ENCODE measurements at places on chromosomes 12 and 14.

DNA sequence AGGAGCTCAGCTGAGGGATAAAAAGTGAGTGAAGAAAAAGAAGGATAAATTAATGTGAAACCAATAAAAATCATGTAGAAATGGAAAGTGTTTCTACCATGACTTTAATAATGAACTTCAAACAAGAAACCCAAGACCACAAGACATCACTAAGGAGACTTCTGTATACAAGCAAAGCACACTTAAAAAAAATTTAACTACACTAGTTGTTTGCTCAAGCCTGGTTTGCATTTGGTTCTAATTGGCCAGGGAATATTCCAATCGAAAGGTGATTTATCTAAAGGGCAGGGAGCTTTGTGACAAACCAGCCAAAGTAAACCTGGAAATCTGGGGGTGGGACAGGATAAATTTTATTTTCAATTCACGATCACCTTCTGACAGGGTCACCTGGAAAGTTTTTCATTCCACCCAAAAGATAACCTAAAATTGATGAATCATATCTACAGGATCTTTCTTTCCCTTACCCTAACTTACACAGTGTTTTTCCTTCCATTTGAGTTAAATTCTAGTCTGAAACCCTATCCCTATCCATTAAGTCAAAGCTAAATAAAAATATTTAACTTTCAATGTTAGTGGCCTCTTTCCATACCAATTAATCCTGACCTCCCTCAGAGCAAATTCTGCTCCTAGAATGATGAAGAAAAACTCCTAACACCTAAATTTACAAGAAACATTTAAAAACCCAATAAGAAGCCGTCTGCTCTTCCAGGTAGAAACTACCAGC lies 2.6 kb downstream of the EGLN3 start:
- peak; percentile 23 for DNase-seq

GRCh38 chr14:31465111-31465510 lies 7.8 kb upstream of the DTD2 start:
- DNase-seq, result no peak

GRCh38 chr12:104469066-104469465 lies 12.3 kb downstream of the CHST11 start:
- DNase-seq, result no peak

DNA sequence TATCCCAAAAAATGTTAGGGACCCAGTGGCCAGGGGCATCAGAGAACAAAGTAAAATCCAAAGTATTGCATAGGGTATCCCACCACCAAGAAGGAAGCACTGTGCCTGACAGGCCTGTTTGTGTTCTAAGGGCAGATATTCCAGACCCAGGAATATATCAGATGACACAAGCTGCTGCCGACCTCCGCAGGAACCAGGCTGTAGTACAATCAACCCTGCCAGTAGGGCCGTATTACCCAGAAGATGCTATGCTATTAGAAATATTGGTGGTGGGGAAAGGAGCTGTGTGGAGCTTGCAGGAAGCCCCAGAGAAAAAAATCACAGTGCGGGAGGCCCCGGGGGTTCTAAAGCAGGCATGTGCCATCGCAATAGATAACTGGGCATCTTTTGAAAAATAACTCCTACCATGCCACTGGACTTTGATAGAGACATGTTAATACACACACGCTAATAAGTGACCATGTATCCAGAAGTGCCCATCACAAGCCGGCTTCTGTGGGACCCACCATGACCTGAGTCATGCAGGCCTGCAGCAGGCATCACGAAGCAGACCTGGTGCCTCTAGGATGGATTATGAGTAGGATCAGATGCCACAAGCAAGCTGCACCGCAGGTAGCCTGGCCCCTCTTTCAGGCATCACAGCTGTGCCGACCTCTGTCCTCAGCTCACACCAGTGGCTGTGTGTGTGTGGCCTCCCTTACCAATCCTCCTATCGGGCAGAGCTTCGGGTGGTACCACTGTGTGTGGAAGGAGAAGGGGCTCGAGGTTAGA lies 242.7 kb downstream of the BCL11B start:
- no peak for DNase-seq

DNA sequence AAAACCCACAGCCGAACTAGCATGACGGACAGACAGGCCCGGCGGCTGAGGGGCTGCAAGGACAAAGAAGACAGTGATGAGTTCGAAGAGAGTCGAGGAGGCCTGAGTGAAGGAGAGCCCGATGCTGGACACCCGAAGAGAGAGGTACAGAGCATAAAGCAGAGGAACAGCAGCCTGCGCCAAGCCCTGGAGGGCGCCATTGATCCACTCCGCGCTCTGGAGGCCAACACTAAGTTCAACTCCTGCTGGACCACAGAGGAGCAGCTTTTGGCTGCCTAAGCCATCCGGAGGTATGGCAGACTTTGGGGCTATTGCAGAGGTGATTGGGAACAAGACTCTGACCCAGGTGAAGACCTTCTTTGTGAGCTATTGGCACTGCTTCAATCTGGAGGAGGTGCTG lies 7.8 kb upstream of the PLXNC1 start:
- DNase-seq, result peak; percentile 11

DNA sequence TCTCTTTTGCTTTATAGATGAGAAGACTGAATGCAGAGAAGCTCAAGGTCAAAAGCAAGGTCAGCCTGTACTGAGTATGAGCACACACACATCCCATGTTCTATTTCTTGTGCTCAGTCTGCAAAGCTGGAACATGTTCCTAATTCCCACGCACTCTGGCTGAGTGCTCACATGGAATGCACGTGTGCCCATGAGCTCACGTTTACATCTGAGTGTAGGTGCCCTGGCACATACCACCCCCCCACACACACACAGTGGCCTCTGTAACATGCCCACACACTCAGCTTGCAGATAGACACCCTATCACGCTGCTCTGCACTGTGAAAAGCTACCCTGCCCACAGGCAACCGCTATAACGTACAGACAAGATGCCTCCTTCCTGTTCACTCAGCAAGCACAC lies 700.1 kb downstream of the MED13L start:
- no peak for DNase-seq

GRCh38 chr12:21265932-21266331 lies 68.8 kb downstream of the SLCO1A2 start:
- DNase-seq, result no peak

DNA sequence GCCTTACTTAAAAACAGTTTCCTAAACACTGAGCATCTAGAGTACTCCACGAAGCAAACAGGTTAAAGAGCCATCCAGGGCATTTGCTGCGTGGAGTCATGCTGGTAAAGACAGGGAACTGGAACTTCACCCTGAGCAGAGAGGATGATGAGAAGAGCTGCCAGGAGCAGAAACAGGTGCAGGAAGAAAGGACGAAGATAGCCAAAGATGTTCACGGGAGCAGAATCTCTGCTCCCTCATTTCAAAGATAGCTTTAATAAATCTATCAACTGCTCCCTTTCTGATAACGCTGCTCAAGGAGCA lies 280.8 kb upstream of the FKBP4 start:
- no peak for DNase-seq

DNA sequence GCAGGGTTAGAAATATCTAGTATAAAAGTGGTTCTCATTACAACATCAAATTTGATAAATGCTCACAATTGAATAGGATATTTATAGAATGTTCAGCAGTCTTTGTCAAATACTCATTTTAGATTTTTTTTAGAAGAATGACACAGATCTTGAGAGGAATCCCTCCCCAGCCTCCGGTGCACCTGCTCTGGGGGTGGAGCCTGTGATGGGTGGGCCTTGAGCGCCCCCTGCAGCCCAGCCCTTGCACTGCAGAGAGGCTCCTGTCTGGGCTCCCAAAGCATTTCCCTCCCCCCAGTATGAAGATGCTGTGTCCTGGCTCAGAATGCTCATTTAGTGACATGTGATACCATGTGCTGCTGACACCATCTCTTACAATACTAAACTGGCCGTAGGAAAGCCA lies 792.3 kb downstream of the TMEM121 start:
- no peak for DNase-seq

DNA sequence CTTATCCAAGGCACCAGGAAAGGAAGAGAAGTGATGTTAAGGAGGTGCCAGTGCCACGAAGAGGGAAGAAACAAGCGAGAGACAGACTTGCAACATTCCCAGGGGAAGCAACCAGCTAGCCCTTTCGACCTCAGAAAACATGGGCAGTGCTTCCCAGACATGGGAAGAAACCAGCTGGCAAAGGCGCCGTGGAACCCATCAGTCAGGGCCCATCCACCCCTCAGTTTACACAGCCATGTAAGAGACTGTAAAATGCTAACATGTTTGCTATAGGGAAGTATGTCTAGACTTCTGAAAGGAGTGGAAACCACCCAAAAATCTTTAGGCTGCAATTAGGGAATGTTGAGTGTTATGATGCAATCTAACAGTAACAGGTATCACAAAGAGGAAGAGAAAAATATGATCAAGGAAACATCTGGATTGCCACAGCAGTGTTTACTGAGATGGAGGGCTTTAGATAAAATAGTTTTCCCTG lies 26.3 kb downstream of the ANAPC5 start:
- DNase-seq, result no peak

GRCh38 chr14:75295061-75295461 lies 16.4 kb downstream of the FOS start:
- DNase-seq, result no peak

DNA sequence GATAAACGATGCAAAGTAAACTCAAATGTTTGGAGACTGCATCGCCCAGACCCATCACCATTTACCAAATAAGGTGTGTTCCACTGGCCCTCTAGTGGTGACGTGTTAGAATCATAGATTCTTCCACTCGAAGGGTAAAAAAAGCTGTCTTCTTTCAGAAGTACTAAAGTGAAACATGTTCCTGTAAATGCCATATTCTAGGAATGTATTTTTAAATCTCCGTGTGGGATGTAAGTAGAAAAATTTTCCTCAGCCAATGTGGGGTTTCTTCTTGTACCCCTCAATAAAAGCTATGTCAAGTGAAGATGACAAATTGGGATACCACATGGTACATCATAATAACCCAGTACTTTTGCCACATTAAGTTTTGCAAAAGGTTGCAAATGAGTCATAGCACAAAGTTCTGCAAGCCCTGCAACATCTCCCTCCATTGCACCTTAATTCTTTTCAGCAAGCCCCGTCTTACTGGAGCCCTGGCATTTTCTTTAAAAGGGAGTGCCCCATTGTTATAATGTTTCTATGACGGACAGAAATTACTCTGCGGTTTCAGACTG lies 100.8 kb downstream of the CCER1 start:
- no peak for DNase-seq

GRCh38 chr14:63231766-63232165 lies 27.5 kb downstream of the RHOJ start:
- no peak for DNase-seq

DNA sequence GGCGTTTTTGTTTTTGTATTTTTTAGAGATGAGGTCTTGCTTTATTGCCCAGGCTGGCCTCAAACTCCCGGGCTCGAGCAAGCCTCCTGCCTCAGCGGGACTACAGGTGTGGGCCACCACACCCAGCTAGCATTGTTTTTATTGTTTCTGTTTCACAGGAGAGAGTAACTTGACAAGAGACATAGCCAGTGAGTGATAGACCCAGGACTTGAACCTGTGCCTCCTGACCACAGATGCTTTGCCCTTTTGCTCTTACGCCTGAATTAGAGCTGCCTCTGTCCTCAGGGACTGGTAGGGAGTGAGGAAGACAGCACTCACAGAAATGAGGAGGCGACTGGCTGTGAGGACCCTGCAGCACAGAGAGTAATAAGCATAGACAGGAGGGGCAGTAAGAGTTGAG lies 2.3 kb downstream of the EVL start:
- no peak for DNase-seq

- DNase-seq, result no peak
Measured at GRCh38 chr14:88154321-88154720, 149.4 kb downstream of the GPR65 start.

GRCh38 chr12:75784591-75784990 lies 247.0 kb downstream of the PHLDA1 start:
- DNase-seq, result peak; percentile 66

GRCh38 chr12:76186131-76186906 lies 101.8 kb upstream of the NAP1L1 start:
- DNase-seq, result no peak

DNA sequence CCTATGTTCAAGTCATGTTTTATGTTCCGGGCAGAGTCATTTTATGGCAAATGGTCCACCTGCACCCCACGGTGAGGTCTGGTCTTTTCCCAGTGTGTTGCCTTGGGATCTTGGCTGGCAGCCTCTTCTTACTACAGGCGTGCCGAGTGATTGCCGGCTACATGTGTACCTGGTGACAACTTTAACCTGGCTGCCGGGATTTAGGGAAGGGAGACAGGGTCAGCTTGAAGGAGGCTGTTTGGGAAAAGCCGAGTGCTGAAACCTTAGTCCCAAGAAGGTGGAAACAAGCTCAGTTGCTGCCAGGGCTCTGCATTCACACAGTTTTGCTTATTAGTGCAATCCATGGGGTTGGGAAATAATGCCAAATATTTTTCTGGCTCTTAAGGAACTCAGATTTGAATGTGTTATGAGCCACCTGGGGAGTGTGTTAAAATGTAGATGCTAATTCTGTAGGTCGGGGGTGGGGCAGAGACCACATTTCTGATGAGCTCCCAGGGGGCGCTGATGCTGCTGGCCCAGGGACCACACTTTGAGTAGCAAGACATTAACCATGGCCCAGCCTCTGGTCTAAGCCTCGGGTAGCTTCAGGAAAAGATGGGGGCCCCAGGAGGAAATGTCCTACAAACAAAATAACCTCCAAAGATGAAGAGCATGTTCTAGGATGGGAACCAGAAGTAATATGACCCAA lies 179.6 kb downstream of the TBX5 start:
- no peak for DNase-seq

GRCh38 chr14:92223025-92223424 lies 99.9 kb upstream of the SLC24A4 start:
- DNase-seq, result no peak

DNA sequence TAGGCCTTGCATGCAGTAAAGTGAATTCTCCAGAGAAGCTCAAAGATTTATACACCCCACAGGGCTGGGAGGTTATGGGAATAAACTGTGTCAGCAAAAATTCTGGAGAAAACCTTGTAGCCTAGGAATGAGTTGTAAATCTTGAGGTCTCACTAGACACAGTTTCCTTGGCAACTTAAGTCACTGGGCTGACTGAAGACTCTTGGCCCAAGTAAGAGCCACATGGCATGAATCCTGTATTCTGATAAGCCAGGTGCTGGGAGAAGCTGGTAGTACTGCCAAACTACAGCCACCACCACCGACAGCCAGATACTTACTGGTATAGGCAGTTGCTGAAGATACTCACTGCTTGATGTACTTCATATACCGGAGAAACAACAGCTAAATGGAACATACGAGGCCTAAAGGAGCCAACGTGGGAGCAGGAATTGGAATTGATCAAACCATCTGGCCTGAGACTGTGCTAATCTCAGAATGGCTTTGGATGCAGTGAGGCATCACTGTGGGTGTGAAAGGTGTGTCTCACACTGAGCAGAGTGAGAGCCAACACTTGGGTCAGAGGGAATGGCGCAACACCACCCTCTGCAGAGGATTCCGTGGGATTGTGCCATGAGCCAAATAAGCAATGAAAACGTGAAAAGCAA lies 102.8 kb upstream of the TMCC3 start:
- no peak for DNase-seq

Measured in NCI-H1092 treated with DMSO at 0.1 percent for 48 hours (cell line).